AG09319 (cell line): ENCODE measurements at places on chromosomes 1 and 21.

- no peak for DNase-seq
Observed at GRCh38 chr1:85553416-85554335, 26.9 kb upstream of the CCN1 start.

- no peak for DNase-seq
Observed at GRCh38 chr1:213884942-213885341, 102.8 kb upstream of the PROX1 start.

DNA sequence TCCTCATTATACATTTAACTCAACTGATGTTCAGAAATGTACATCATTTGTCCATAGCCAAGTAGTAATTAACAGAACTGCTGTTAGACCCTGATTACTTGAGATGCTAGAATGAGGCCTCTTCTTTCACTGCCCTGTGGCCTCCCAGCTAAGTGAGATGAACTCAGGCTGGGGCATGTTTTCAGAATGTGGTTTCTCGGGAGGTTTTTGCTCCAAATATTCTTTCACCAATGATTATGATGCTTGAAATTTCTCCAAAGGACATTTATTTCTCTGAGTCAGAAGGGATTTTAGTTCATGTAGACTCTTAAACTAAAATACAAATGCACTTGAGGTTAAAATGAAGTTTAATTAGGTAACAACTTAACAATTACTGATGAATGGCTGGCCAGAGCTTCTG, 34.6 kb upstream of the ADAMTS5 start:
- DNase-seq, result no peak

- no peak for DNase-seq
Observed at GRCh38 chr1:24717887-24718650, 27.2 kb upstream of the CLIC4 start.

DNA sequence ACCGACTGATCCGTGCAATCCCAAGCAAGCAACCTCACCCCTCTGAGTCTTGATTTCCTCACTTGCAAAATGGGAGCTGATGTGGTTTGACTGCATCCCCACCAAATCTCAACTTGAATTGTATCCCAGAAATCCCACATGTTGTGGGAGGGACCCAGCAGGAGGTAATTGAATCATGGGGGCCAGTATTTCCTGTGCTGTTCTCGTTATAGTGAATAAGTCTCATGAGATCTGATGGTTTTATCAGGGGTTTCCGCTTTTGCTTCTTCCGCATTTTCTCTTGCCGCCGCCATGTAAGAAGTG, 58.4 kb downstream of the FHAD1 start:
- no peak for DNase-seq

- no peak for DNase-seq
Observed at GRCh38 chr1:170012920-170013319, 61.6 kb downstream of the KIFAP3 start.

DNA sequence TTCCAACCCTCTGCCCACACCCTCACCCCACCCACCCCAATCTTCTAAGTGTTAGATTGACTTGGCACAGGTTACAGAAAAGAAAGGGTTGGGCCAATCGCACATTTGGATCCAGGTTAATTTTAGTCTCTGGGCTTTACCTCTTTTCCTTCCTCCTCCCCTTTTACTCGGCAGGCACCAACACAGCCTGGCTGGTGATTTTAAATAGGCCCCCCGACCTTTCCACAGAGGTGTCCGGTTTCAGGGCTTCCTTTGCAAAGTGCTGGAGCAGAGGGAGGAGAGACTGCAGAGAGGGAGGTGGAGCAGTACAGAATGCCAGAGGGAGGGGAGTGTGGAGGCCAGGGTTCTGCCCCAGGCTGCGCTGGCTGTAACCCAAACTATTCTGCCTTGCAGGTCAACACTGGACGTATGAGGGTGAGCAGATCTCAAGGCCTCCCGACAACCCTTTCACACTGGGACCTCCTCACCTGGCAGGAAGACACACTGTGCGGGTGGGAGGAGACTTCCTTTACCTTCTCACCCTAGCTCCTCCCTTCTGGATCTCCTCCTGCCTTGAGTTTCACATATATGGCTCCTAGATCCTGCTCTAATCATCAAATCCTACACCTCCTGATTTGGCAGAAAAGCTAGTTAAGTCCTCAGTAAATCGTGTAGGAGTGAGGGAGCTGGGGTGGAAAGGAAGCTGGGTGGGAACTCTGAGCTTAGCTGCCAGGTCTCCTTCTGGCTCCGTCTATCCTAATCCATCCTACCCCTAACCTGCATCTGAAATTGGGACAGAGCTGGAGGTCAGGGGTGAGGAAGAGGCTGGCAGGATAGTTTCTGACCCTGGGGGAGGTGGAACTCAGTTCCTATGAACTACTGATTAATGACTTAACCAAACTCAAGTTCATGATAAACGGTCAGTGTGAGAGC, 2.4 kb downstream of the CA14 start:
- no peak for DNase-seq

- DNase-seq, result no peak
Observed at GRCh38 chr1:214934045-214934444, 148.5 kb upstream of the KCNK2 start.

- DNase-seq, result no peak
Observed at GRCh38 chr1:155424091-155424490, 103.4 kb downstream of the RUSC1 start.

- no peak for DNase-seq
Observed at GRCh38 chr1:223125766-223126165, 17.3 kb downstream of the TLR5 start.

DNA sequence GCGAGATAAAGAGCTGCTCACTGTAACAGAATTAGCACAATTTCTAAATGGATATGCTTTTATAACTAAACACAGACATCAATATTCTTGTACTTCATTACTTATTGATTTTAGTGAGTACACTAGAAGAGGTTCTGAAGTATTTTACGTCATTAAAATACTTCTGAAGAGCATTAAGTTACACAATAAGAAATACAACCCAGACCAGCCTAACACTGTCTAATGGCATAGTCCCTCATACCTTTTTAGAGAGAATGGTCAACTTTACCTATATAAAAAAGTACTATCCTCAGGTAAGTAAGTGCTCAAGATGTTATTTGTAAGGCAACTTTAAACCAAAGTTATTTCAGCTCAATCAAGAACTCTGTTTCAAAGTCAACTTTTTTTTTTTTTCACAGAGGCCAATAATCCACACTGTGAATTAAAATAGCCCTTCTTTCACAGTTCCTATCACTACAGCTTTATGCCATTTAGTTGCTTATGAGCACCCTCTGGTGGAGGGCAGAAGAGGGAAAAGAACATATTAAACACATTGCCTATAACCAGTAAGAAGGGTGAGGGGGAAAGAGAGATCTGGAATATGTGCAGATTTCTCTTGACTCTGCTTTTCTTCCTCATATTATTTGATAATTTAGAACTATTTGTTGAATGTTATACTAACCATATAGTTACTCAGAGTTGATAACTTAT, 182.1 kb upstream of the DMRTA2 start:
- DNase-seq, result peak; percentile 3

GRCh38 chr1:2414297-2414958, 2.1 kb upstream of the PEX10 start:
- peak; percentile 19 for DNase-seq

- no peak for DNase-seq
Observed at GRCh38 chr1:238722812-238723211, 663.6 kb upstream of the CHRM3 start.

DNA sequence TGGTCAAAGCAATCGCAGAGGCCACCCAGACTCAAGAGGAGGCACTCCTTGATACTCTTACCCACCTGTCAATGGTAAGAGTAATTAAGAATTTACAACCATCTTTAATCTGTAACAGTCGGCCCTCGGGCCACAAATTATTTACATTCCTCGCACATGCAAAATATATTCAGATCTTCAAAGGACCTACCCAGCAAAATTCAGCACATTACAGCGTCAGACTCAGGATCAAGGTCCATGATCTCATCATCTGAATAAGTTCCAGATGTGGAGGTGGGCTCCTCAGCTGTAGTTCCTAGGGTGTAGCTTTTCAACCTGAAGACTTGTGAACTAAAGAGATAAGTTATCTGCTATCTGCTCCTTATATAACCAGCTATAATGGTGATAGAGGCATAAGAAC, 17.1 kb upstream of the RNF11 start:
- DNase-seq, result no peak

DNA sequence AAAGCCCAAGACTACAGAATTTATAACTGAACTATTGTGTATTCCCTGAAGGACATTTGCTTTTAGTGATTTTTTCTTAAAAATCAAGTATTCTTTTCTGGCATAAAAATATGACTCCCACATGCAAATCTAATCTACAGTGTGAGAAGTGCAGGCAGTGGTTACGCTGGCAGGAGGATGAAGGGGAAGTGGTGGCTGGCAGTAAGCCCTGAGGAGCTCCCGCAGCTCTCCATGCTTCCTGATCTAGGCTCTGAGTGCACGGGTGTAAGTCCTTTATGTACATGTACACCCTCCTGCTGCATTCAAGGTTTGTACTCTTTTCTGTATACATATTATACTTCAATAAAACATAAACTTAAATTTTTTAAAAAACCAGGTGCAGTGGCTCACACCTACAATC, 67.5 kb upstream of the PRDX6 start:
- DNase-seq, result peak; percentile 47

GRCh38 chr1:163069142-163069541, at the start of gene RGS4:
Gene RGS4, plus strand, starts transcription at chr1:163069361. Its CDS starts 124 bp downstream, at chr1:163069485.
- peak; percentile 87 for DNase-seq

GRCh38 chr1:17819129-17819802, 64.1 kb downstream of the ACTL8 start:
- DNase-seq, result no peak

DNA sequence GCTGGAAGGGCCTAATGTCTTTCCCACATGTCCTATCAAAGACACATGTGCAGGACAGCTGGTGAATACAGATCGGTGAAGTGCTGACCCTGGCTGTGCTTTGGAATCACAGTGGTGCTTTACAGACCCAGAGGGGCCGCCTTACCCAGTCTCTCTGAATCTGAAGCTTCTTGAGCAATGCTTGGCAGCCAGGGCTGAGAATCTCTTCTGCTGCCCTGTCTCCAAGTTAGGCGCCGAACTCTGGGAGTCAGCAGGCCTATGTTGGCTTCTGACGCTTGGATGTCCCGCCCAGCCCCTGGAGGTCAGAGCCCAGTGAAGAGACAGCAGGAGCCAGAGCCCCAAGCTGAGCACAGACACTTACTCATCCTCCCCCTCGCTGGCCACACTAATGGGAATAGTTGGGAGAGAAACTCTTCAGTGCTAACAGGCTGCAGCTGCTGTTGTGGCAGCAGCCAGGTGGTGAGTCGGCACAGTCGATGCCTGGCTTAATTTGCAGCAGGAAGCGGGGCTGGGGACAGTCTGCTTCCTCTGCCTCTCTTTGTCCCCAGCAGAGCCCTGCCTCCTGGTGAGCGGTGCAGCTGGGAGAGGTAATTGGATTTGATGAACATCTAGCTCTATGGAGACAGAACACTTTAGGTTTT, 68.1 kb downstream of the URB2 start:
- no peak for DNase-seq

- peak; percentile 66 for DNase-seq
Observed at GRCh38 chr1:179365342-179366092, at the start of gene AXDND1. Gene AXDND1, plus strand, starts transcription at chr1:179365971. Its CDS starts 539 bp downstream, at chr1:179366510.

- no peak for DNase-seq
Observed at GRCh38 chr1:153192697-153193096, 10.5 kb upstream of the LELP1 start.

GRCh38 chr1:150311762-150312161, 9.6 kb upstream of the PRPF3 start:
- DNase-seq, result no peak

GRCh38 chr1:199898654-199899053, 128.9 kb upstream of the NR5A2 start:
- no peak for DNase-seq

DNA sequence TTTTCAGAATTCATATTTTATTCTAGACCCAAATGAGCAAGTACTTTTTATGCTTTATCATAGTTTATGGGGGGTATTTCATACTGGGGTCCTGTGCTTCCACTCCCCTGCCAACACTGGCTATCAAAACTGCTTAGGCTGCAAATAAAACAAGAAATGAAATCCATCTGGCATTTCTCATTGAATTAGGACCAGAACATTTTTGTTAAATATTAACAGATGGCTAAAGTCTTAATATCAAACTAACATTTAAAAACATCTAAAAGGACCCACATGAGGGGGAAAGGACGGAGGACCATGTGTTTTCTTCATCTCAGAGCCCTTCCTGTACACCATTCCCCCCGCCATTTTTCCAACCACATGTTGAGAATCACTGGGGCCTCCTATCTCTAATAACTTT, 167.5 kb upstream of the C1orf105 start:
- no peak for DNase-seq

DNA sequence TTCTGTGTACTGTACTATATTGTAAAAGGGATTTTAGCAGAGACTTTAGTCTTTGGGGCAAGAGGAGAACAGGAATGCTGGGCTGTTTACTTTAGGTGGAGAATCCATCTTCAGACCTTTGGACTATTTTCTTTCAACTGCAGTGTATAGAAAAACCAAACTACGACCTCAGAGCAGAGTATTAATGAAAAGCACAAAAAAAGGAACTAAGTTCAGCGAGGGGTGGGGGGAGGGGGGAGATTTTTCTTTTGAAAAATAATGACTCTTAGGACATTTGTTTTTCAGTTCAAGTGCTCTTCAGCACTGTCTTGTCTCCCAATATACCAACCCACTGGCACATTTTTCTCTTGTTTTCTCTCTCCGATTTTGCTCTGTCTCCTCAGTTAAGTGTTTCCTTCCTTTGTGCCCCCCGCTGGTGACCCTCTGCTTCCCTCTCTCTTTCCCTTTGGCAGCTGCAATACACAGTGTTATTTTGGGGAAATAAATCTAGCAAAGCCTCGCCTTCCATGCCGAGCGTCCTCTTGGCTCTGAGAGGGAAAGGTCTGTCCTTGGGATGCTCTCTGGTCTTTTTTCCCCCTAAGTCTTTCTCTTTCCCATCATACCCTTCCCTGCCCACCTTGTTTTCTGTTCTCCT, 44.8 kb downstream of the ACP6 start:
- no peak for DNase-seq

DNA sequence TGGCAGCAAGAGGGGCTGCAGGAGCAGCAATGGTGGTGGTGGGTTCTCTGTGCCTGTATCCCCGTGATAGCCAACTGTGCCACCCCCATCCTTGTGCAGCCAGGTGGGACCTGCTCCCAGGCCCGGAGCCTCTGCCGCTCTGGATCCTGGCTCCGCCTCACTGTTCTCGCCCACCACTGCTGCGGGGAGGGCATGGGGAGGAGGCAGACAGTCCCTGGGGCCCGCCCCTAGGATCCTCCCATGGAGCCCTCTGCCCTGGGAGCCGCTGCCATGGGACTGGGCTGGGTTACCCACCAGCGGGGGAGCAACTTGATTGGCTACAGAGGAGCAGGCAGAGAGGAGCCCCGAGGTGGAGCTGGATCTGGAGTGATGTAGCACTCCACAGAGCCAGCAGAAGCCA, 31.6 kb downstream of the CD1D start:
- no peak for DNase-seq

DNA sequence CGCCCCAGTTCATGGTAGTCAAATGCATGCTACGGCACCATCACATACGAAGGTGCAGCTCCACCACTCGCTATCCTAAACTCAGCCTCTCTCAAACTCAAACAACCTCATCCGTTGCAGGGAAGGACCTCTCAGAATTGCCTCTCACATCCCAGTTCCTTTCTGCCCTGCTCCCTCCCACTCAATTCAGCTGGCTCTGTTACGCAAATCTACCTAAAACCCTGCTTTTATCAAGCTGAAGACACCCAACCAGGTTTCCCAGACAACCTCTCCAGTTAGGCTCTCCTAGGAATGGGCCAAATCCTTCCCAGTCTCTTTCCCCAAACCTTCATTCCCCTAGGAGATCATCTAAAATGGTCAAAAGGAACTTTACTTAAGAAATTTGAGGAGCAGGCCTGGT, 62.9 kb downstream of the CLSTN1 start:
- DNase-seq, result no peak
